ENCODE measurements at places on chromosomes 7 and 10.

DNA sequence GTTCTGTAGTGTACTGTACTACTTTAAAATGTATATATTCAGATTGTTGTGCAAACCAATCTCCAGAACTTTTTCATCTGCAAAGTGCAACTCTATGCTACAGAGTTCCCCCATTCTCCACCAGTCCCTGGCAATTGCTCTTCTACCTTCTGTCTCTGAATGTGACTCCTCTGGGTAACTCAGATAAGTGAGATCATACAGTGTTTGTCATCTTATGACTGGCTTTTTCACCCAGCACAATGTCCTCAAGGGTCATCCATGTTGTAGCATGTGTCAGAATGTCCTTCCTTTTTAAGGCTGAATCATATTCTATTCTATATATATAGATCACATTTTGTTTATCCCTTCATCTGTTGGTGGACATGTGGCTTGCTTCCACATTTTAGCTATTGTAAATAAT is 10.8 kb downstream of the SLIT1 start:
- DNase-seq, result no peak

DNA sequence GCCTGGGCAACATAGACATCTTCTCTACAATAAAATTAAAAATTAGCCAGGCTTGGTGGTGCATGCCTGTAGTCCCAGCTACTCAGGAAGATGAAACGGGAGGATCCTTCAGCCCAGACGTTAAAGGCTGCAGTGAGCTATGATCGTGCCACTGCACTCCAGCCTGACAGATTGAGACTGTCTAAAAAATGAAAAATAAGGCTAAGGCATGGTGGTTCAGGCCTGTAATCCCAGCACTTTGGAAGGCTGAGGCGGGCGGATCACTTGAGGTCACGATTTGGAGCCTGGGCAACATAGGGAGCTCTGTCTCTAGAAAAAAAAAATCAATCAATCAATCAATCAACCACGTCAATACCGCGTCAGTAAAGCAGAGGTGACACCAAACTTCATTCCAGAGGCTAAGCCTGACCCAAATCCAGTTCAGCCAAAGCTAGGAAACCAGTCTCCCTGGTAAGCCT is 31.1 kb downstream of the MRPS24 start:
- no peak for DNase-seq

GRCh38 chr7:131932271-131932670 is 375.8 kb upstream of the PODXL start:
- DNase-seq, result no peak

DNA sequence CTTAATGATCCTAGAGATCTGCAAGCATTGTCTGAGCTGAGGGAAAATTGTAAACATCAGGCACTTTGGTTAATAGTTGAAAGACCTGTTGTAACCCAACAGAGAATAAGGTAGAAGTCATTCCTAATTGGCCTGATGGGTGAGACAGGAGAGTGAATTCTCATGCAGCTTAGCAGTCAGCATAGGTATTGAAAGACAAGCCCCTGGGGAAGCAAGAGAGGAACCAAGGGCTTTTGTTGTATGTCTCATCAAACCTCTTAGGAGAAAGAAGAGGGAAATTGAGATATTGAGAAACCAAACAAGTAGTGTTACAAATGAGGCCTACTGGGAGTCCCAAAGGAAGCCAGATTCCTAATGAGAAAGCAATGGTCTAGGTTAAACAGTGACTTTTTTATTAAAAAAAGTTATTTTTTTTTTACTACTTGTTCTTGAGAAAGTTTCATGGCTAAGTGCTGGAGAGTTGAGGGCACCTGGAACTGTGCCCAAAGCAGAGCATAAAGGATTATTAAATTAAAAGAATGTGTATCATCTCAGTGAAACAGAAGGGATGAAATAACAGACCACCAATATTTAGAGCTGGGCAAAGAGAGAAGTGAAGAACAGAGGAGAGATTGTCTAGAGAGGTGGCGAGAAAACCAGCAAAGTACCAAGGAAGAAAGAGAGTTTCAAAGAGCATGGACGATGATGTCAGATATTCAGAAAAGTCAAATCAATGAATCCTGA is 168.9 kb downstream of the CDK14 start:
- no peak for DNase-seq

DNA sequence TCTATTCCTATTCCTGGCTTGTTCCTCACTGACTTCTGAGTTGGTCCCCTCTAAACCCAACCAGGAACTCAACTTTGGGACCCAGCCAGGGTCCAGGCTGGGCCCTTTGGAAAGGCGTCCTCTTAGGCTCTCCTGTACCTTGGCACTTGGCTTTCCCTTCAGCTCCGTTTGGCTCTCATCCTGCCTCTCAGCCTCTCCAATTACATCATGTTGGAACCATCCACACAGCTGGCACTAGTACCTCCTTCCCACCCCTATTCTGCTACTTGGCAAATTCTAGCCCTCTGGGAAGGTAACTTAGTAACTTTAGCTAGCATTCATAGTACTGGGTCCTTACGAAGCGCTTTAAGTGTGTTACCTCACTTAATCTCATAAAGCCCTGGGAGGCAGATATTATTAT is 205.3 kb upstream of the HABP2 start:
- DNase-seq, result peak; percentile 75

- DNase-seq, result no peak
Observed at GRCh38 chr7:4713183-4713784, 31.2 kb downstream of the FOXK1 start.

DNA sequence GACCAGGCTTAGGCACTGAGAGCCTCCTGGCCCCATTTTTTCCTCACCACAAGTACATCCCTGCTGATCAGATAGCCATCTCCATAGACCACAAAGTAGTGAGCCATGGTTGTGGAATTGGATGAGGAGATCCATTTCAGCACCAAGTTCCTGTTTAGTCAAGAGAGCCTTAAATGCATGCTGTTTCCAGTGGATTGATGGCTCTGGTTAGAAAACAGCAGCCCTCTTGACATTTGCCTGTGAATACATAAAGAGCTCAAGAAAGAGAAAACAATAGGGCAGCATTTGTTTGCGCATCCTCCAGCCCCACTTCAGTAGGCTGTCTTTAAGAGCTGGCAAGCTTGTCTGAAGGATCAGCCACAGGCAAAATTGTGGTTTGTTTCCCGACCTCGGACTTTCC is 251.2 kb downstream of the POU6F2 start:
- DNase-seq, result no peak

GRCh38 chr10:122995936-122996335 is 12.7 kb downstream of the IKZF5 start:
- DNase-seq, result no peak

- DNase-seq, result no peak
Observed at GRCh38 chr7:156832195-156832877, 60.6 kb downstream of the LMBR1 start.

DNA sequence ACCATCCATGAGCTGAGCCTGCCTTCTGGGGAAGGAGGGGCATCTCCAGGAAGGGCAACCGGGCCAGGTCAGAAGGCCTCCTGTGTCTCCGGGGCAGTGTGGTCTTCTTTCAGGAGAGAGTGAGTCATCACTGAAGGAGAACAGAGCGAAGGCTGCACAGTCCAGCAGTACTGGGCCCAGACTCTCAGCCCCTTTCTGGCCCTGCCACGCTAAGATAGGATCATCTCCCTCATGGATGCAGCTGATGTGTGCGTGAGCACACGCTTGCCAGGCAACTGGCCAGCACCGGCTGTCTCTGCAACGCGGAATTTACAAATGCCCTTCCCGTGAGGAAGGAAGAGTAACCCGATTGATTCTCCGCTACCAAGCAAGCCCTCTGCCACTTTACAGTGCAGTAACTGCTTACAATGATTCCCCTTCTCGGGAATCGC is 328.2 kb downstream of the TNS3 start:
- peak; percentile 62 for DNase-seq

GRCh38 chr10:1049425-1049958 is 573 bp upstream of the IDI1 start:
- no peak for DNase-seq

GRCh38 chr7:147298611-147299043 is 1182.0 kb downstream of the CNTNAP2 start:
- DNase-seq, result no peak

GRCh38 chr7:150339409-150339809 is 2.0 kb downstream of the RARRES2 start:
- DNase-seq, result no peak

DNA sequence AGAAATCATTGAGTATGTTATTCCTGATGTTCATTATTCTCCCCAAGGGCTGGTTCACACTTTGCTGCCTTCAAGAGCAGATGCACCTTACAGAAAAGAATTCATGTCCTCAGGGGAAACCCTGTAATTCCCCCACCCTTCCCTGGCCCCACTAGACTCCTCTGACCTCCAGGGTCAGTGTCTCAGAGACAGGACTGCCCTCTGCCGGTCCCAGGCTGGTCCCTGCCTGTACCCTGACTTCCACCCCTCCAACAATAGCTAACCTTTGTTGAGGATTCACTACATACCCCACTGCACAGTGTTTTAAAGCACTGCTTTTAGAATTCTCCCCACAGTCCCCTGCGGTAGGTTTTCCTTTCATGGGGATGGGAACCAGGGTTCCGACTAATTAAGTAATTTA is 4.4 kb upstream of the SEPHS1 start:
- DNase-seq, result no peak

DNA sequence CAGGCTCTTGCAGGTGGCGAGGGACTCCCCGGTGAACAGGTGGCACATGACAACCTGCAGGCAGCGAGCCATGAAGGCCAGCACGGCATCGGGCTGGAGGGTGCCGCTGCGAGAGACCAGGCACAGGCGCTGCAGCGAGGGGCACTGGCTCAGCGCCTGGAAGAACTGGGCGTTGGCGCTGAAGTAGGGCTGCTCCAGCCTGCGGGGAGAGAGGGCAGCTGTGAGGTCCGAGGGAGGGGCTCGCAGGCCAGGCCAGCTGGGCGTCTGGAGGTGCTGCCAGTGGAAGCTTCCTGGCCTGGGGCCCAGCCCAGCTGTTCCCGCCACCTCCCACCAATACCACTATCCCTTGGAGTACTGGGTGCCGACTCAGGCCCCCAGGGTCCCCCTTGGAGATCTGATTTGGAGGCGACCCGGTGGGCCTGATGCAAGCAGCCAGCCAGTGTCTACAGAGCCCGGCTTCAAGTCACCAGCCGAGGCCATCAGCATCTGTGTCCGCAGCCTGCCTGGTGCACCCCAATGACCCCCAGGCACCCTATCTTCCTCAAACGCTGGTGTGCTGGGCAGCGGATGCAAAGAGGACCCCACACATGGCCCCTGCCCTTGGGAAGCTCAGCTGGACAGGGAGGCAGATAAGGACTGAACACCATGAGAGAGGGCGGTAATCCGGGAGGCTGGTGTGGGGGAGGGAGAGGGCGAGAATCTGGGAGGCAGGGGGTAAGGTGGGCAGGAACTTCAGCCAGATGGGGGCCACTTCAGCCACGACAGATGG is 67.8 kb upstream of the TNRC18 start:
- peak; percentile 79 for DNase-seq

- DNase-seq, result no peak
Observed at GRCh38 chr7:139915268-139915863, 86.3 kb downstream of the TBXAS1 start.

DNA sequence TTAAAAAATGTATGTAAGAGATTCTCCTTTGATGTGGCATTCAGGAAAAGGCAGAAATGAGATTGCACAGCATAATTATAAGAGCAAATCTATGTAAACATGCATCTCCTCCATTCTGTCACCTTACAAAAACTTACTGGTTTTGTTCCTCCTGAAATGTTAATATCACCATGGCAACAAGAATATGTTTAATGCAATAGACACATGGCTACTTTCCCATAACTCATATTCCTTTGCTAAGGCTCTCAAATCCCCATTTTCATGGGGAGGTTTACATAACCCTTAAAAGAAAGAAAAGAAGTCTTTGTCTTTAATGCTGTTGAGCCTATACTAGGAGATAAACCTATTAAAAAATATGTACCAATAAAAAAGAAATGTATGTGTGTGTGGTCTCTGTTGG is 136.2 kb downstream of the ANK3 start:
- DNase-seq, result no peak

- no peak for DNase-seq
Observed at GRCh38 chr10:78531088-78531487, 497.4 kb downstream of the RPS24 start.

DNA sequence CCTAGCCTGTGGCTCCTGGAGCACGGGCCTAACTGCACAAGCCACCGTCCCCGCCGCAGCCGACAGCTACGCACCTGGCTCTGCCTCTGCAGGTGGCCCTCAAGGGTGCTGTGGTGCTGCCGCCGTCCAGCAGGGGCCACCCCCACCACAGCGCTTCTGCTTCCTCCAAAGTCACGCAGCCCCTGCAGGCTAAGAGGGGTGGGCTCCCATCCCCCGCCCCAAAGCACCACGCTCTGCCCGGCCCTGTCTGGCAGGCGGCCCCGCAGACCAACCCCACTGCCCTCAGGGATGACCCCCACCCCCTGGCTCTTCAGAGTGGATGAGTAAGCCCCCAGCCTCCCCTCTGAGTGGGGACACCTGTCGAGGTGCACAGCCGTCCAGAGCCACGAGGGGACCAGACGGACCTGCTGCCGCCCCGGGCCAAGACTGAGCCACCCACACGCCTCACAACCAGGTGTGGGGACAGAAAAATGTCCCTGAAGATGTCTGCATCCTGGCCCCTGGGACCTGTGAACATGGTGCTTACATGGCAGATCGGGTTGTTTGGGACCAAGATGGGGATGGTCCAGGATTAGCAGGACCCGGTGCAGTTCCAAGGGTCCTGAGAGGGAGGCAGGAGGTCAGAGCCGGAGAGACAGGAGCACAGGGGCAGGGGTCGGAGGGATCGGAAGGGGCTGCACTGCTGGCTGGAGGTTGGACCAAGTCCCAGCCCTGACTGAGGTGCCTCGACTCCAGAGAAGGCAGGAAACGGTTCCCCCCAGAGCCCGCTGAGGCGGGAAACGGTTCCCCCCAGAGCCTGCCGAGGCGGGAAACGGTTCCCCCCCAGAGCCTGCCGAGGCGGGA is 9.0 kb upstream of the ADAP1 start:
- peak; percentile 24 for DNase-seq

- no peak for DNase-seq
Observed at GRCh38 chr7:23380961-23381360, 81.8 kb downstream of the MALSU1 start.

DNA sequence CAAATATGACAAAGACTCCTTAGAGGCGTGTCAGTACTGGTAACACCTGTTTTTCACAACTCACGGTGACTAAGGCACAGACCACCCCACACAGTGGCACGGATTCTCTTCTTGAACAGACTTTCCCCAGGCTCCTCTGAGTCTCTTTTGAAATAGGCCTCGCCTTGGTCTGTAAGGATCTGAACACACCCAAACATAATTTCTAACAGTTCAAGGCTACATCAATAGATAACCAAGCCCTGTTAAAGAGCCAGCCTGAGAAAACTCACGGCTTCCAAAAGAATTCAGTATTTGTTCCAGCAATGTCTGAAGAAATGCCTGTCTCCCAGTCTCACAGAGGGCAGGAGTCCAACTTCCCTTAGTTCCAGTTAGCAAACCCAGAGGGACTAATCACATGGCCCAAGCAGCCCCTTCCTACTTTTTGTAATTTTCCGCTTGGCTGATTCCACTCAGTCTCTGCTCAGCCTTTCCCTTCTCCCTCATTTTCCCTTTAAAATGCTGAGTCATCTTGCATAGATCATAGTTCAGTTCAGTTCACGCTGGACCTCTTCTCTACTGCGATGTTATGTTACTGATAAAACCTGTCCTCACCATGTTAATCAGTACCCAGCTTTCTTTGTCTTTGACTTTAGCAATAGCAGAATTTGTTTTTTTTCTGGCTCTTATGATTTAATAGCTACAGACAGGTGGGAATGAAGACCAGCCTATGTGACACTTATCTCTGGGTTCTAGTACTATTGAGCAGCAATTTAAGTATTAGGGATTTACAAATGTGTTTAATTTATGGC is 22.6 kb upstream of the AKR1C3 start:
- DNase-seq, result peak; percentile 77
